Type B pancreatic cell (in vitro differentiated cells): ENCODE measurements at places on chromosomes 2 and 18. TPM values are rescaled to one million over a fixed set of nuclear protein-coding genes. Genes with fewer than 3 reads are reported as not detected.

RAPGEF4 gene
- 4.3 and 4.4 TPM in 2 replicates for total RNA-seq

DNA sequence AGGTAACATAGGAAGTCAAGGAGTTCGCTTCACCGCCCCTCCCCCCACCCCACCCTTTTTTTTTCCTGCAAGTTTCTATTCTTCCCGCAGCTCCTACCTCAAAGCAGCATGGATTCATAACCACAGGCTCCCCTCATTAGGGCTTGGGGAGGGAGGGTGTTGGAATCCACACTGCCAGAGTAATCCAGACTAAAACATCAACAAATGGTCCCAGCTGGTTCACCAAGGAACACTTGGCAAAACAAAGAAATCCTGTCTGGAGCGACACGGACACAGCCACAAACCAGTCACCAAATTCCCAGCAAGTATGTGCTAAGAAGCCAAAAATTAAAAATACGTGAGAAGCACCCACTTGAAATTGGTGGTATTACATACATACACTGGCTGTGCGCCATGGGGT lies 106.9 kb upstream of the PPP1CB start:
- DNase-seq = no peak

NHEJ1 gene
- total RNA-seq = 17.9 and 19.6 TPM in 2 replicates

SKA1 gene
- 5.7 and 14.0 TPM in 2 replicates for total RNA-seq

GATA6 gene
- total RNA-seq = 37.7 and 39.8 TPM in 2 replicates

GRCh38 chr2:138066139-138066806 lies 102.0 kb downstream of the HNMT start:
- DNase-seq = no peak

KCNK3 gene
- total RNA-seq = 2.7 and 7.7 TPM in 2 replicates

KIF1A gene
- 78.4 and 112 TPM in 2 replicates for total RNA-seq
